ENCODE measurements at places on chromosomes 3 and 15. TPM values are rescaled to one million over a fixed set of nuclear protein-coding genes. Genes with fewer than 3 reads are reported as not detected.

GRCh38 chr3:119841808-119842471 lies 60.0 kb downstream of the NR1I2 start:
- DNase-seq = no peak

GRCh38 chr3:71217640-71218222 lies 365.8 kb downstream of the FOXP1 start:
- DNase-seq = no peak

GRCh38 chr3:64105816-64106215 lies 82.5 kb upstream of the PSMD6 start:
- DNase-seq = no peak

DNA sequence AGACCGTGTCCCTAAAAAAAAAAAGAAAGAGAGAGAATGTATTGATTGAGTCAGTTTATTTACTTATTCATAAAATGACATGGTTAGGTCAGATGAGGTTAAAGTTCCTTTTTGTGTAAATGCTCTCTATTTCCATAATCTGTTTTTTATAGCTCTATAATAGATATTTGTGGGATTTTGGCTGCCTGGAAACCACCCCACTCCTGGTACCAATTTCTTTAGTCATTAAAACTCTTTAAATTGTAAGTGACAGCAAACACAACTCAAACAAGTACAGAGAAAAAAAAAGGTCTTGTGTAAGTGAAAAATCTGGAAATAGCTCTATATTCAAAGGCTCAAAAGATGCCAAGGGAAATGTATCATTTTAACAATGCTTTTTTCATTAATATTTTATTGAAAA lies 11.0 kb upstream of the PPP4R2 start:
- no peak for DNase-seq

- DNase-seq = no peak
Measured at GRCh38 chr15:45645026-45645980, 10.5 kb downstream of the SQOR start.

- no peak for DNase-seq
Measured at GRCh38 chr3:6251612-6252400, 609.1 kb upstream of the GRM7 start.

DNA sequence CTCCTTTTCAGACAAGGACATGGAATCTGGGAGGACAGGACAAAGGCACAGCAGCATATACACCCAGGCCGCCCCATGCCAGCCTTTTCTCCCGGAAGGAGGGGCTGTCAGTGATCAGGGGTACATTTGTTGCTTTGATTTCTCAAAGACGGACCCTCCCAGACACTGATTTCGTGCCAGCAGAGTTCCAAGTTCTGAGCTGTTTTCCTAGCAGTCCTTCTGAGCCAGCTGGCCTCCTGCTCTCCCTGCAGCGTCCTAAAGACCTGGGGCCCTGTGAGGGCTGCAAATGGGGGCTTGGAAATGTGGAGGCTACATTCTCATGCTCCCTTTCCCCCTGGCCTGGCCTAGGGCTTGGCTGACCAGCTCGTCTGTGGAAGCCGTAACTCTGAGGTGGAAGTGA lies 22.3 kb downstream of the CTSH start:
- no peak for DNase-seq

- no peak for DNase-seq
Measured at GRCh38 chr15:29550834-29551465, 271.3 kb downstream of the TJP1 start.

DNA sequence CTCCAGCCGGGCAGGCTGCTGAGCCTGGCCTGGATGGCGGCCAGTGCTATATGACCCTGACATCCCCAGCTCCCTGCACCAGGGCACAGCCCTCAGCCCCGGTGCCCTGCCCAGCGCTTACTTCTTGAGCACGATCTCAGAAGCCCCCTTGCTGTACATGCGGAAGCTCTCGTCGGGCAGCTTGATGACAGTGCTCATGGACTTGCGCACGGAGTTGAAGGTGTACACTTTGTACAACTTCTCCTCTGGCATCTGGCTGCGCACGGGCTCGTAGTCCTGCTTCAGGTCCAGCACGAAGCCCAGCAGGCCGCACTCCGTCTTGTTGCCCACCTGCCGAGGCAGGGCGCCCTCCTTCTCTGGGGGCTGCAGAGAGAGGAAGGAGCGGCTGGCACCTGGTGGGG lies 38.8 kb upstream of the SEC13 start:
- no peak for DNase-seq

- no peak for DNase-seq
Measured at GRCh38 chr3:30289324-30289723, 317.1 kb upstream of the TGFBR2 start.

DNA sequence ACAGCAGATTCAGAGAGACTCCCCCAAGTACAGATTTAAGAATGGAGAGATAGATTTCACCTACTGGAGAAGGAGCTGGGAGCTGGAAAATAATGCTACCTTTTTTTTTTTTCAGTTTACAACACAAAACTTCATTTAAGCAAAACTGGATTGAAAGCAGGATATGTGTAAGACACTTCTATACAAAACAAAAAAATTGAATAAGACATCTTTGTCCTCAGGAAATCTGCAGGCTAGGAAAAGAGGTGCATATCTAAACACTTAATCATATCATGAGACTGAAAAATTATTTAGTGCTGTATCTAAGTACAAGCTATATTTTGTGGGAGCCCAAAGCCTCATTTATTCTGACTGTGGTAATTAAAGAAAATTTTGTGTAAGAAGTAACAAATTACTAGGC lies 516.1 kb downstream of the ZIC1 start:
- DNase-seq = no peak

ITIH3 gene
- total RNA-seq = not detected

NRROS gene
- 6.2 TPM for total RNA-seq

INSYN1 gene
- 2.4 TPM for total RNA-seq

CHRM5 gene
- total RNA-seq = not detected

BUB1B gene
- total RNA-seq = 34.6 TPM

SATB1 gene
- 4.0 TPM for total RNA-seq

All from SK-MEL-5 (cell line).